ENCODE measurements at places on chromosomes 16 and 17.
A peak's percentile ranks its signal among the peaks of the same experiment; 100 is the strongest.

GRCh38 chr17:68397108-68397536 lies 60.2 kb downstream of the WIPI1 start:
- DNase-seq, result no peak

DNA sequence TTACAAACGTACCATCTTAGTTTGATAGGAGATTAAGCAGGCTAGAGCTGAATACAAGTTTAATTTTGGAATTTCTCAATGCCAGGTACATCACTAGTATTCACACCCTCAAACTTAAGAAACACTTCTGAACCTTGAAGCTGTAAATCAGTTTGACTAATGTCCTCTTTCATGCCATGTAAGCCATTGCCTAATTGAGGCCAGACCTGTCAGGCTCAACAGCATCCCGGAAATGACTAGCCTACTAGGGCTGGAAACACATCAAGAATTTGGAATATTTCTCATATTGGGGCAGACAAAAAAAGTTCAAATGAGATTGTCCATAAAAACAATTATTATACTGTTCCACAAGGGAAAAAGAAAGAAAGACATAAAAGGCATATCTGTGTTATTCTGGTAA lies 1.7 kb downstream of the USP32 start:
- DNase-seq, result no peak

DNA sequence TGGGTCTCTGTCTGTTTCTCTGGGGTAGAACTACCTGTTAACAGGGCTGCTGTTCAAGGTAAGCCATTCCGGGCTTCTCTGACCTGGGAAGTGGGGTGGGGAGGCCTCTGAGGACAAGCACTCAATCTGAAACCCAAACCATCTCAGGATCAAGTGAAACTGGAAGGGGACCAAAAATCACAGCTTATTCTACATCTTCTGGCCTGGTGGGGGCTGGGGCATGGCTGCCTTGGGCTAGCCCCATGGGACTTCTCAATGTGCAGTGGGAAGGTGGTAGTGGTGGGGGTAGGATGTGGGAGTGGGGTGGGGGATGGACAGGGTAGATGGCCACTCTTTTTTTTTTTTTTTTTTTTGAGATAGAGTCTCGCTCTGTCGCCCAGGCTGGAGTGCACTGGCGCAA lies 5.5 kb downstream of the FLOT2 start:
- DNase-seq, result no peak

DNA sequence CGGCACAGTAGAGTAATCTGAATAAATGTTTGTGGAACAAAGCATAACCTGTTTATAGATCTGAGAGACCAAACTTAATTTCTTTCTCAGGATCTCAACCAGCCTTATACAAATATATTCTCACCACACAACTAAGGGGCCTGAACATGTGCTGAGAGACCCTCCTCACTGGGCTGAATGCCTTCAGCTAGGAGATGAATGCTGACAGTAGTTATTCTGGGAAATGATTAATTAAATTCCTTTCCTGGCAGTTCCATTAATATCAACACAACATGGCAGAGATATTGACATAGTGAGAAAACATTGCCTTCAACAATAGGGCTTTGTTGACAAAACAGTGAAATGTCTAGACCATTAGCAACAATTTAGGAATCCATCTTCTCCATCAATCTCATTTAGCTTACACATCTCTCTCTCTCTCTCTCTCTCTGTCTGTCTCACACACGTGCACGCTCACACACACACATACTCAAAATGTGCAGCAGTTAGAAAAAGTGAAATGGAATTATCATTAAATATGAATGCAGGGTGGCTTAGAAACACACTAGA lies 780.8 kb upstream of the CDH8 start:
- no peak for DNase-seq

GRCh38 chr17:70791748-70792443 lies 622.6 kb downstream of the KCNJ2 start:
- no peak for DNase-seq

GRCh38 chr16:15043344-15043743 lies 12.5 kb downstream of the NTAN1 start:
- no peak for DNase-seq

- no peak for DNase-seq
These were observed 9.3 kb downstream of the SSTR2 start for GRCh38 chr17:73174126-73174525.

- DNase-seq, result no peak
These were observed 167.9 kb upstream of the NOL11 start for GRCh38 chr17:67549820-67550219.

- no peak for DNase-seq
These were observed 389.6 kb upstream of the MON1B start for GRCh38 chr16:76801357-76801756.

- no peak for DNase-seq
These were observed 198.5 kb downstream of the CYLD start for GRCh38 chr16:50940275-50940854.

DNA sequence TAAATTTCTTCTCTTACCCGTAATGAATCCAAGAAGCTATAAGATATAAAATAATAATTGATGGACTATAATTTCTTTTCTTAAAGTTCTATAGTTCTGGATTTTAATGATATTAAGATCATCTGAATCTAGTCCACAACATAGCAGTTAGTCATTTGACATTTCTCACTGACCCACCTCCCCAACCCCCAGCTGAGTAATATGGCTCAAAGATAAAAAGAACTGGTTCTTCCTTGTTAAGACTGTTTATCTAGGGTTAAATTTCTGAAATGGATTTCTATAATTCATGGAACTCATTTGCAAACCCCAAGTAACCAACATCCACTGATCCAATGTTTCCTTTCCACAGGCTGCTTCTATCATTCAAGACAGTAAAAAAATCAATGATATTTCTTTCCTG lies 133.9 kb upstream of the SOX9 start:
- DNase-seq, result no peak

DNA sequence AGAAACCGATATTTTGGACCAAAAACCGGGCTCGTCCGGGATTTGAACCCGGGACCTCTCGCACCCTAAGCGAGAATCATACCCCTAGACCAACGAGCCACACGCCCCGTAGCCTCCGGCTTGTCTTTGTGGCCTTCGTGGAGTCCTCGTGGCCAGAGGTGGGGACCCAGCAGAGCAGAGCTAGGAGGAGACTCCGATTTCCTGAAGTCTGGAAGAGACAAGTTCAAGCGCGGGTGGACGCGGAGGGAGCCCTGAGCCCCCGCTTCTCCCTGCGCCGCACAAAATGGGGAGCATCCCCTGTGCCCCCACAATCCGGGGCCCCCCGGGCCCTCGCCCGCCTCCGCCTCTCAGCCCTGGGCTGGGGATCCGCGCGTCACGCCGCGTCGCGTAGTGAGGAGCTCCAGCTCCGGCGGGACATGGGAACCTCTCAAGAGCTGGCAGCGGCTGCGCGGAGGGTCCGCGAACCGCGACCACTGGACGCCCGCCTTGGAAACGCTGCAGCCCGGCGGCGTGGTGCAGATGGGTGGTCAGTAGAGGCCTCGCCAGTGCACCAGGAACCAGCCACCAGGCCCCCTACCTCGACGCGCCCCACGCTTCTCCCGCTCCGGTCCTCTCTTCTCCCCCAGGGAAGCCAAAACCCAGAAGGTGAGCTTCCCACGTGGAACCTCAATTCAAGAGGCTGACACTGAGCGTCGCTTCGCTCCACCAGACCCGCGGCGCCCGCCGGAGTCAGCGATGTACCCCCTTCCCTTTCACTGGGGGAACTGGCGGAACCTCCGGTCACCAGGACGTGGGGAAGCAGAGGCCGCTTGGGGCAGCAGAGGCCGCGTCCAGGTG lies 5.2 kb upstream of the OR1F1 start:
- DNase-seq, result peak; percentile 77

DNA sequence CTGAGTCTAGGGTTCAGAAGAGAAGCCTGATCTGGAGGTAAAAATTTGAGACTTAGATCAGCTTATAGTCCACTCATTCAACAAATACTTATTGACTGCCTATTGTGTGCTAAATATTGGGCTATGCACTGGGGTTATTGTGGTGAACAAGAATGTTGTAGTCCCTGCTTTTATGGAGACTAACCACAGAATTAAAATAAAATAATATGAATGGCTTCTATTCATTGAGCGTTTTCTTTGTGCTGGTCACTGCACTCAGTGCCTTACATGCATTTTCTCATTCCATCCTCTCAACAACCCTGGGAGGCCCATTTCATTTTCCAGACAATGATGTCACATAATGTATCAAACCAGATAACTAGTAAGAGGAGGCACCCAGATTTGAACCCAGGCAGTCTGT lies 4.8 kb downstream of the NEK8 start:
- DNase-seq, result no peak

- no peak for DNase-seq
These were observed 3.9 kb downstream of the HS3ST3A1 start for GRCh38 chr17:13597723-13598347.

DNA sequence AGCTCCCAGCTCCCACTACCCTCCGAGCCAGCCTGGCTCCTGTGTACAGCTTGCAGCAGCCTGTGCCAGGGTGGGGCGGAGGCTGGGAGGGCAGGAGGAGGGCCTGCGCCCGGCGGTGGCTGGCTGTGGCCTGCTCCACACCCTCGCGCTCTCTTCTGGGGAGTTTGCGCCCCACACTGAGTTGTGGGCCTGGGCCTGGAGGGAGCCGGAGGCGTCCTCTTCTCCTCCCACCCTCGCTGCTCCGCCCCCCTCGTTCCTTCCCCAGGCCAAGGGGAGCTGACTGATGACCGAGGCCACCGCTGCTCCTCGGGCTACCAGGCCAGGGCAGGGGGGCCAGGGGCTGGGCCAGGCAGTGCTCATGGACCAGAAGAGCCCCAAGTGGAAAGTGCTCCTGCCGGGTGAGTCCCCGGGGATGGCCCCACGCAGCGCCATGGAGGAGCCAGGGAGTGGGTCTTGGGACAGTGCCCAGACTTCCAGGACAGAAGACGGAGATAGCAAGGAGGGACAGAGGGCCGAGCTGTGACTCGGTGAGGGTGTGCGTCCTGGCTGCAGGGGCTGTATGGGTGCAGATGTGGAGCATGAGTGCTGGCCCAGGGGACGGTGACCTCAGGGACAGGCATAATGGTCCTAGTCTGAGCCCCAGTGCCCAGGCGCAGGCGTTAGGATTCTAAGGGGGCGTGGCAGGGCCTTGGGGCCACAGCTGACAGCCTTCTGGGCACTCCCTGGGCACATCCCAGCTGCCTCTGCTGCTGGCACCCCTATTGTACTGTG lies 242.1 kb upstream of the GSE1 start:
- no peak for DNase-seq

- DNase-seq, result no peak
These were observed 14.9 kb downstream of the LIMD2 start for GRCh38 chr17:63685041-63685440.

DNA sequence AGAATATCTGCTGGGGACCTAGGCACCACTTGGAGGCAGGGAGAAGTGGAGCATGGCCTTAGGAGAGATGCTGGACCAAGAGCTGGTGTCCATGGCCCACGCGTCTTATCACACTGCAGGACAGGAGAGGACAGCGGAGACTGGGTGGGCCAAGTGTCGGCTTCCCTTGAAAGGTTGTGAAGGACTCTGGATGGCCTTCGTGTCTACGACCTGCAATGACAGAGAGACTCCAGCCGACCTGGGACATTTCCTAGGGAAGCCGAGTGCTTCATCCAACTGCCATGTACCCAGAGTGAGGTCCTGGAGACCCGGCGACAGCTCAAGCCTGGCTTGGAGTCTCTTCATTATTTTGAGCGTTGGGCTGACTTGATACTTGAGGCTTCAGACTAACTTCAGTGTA lies 20.5 kb downstream of the C1QTNF1 start:
- no peak for DNase-seq

GRCh38 chr16:52613508-52613907 lies 66.6 kb upstream of the TOX3 start:
- no peak for DNase-seq

DNA sequence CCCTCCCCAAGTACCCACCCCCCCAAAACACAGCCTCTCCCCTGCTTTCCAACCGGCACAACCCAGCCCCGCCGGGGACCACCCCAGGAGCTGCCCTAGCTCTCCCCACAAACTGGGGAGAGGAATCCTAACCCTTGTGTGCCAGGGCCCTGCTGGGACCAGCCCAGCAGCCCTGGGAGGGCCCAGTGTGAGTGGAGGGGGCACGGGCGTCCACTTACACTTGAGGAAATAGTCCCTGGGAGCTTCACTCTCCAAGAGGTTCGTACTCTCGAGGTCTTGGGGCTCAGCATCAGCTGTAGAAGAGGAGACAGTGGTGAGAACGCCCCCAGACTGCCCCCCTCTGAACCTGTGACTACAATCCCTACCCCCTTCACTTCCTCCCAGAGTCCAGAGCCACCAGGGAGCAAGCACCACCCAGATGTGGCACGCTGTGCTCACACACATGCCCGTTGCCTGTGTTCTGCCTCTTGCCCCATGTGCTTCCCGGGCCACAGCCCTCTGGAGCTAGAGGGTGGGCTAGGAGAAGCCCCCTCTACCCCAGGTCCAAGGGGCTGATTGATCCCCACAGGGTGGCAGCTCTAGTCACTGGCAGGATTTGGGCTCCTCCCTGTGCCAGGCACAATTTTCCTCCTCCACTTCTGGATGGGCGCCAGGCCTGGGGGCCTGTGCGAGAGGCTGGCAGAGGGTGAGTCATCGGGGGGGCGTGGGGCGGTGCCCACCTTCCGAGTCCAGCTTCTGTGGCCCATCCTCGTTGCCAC lies 3.0 kb downstream of the TRIM47 start:
- no peak for DNase-seq

DNA sequence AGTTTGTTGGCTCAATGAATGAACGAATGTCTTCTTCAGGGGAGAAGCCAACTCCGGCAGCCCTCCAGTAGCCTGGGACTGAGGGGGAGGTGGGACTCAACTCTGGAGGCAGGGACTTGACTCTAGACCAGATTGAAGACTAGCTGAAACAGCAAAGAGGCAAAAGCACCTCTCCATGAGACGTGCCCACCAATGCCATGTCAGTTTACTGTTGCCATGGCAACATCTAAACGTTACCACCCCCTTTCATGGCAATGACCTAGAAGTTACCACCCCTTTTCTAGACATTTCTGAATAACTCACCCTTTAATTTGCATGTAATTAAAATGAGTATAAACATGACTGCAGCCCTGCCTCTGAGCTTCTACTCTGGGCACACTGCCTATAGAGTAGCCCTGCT lies 91.8 kb downstream of the ASIC2 start:
- no peak for DNase-seq

DNA sequence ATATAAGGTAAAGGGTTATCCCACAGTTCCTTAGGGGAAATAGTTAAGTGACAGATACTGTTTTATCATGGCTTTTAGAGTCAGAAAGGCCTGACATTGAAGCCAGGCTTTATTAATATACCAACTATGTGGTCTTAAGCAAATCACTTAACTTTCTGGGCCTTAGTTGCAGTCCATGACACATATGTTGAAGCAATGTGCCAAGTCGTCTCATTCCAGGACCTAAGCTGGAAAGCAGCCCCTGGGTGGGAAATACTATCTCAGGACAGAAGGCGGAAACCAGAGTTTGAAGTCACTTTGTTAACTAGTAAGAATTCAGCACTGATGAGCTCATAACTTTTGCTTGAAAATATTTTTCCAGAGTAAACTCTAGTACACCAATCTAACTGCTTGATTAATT lies 80.0 kb downstream of the USP32 start:
- DNase-seq, result no peak

DNA sequence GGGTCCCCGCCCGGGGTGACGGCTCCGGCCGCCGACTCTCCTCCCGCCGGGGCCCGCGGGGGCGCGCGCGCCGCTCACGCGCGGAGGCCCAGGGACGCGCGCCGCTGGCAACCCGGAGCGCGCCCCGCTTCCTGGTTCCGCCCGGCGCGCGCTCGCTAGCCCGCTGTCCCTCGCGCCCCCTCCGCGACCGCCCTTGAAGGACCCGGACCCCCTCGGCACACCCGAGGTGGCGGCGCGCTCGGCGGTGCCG lies at the start of gene STAT5B:
Gene STAT5B, minus strand, starts transcription at position 33 of the 250 bp plus-strand sequence. CDS start 44,264 bp downstream, outside the sequence.
- peak; percentile 71 for DNase-seq

- DNase-seq, result no peak
These were observed 561.6 kb upstream of the PSMD7 start for GRCh38 chr16:73735018-73735417.

GRCh38 chr16:24102209-24102660 lies 153.9 kb upstream of the CACNG3 start:
- no peak for DNase-seq

All from activated T-cell treated with anti-CD3 and anti-CD28 coated beads for 48 hours (primary cell).